Astrocyte (in vitro differentiated cells and primary cell): ENCODE measurements at places on chromosomes 7 and 10. TPM values are rescaled to one million over a fixed set of nuclear protein-coding genes. Genes with fewer than 3 reads are reported as not detected.

SYT15B gene
- total RNA-seq, result 1.5 and 1.7 TPM in 2 replicates

GRCh38 chr10:86446987-86447386 is 74.6 kb downstream of the WAPL start:
- DNase-seq, result no peak

- peak; percentile 45 for DNase-seq
These were observed 151.5 kb upstream of the FAM3C start for GRCh38 chr7:121547544-121548092.

TMEM176A gene
- 0.31 TPM in 1 of 2 replicates, not detected in the other for total RNA-seq

- DNase-seq, result no peak
These were observed 60.6 kb downstream of the PRF1 start for GRCh38 chr10:70541736-70542564.

CLRN3 gene
- total RNA-seq, result not detected in 2 replicates

- peak; percentile 12 for DNase-seq
These were observed 28.0 kb downstream of the RSU1 start for GRCh38 chr10:16789261-16789660.

ZNF736 gene
- total RNA-seq, result 3.7 and 4.4 TPM in 2 replicates

DNA sequence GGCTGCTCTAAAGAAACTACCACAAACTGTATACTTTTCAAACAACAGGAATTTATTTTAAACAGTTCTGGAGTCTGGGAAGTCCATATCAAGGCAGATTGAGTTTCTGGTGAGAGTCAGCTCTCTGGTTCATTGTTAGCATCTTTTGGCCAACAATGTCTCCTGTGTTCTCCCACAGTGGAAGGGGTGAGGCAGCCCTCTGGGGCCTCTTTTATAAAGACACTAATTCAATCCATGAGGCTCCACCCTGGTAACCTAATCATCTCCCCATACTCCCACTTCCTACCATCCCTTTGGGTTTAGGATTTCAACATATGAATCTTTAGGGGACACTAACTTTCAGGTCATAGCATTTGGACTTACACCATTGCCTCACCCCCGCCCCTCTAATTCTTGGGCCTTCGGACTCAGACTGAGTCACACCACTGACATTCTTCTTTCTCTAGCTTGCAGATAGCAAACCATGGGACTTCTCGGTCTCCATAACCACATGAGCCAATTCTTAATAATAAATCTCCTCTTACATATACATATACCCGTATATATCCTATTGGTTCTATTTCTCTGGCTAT is 64.3 kb upstream of the ANTXRL start:
- no peak for DNase-seq

DNA sequence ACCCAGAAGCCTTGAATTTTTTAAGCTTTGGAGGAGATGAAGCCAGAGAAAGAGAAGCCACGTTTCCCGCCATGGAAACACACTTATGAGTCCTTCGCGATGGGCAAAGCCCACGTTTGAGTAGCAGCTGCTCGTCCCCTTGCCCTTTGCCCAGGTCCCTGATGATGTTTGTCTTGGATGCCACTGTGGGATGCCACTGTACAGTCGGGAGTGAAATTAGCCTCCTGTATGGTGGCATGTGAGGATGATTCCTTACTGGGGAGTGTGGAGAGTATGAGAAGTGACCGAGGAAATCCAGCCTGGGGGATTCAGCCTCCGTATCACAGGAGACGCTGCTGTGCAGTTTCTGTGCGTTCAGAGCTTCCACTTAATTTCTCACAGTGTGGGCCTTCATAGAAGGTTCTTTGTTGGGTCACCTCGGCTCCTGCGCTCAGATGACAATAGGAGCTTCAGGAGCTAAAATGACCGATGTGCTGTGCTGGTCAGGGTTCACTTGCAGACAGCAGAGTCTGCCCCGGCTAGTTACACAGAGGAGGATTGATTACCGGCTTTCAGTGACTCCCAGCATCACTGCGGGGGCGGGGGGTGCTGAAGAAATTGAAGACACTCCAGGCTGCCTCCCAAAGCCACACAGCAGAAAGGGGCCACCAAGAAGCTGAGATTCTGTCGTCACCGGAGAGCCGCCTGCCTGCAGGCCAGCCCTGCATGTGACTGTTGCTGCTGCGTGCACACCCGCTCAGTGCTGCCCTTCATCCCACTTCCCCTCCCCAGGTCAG is 122.1 kb upstream of the SFMBT2 start:
- no peak for DNase-seq

DNA sequence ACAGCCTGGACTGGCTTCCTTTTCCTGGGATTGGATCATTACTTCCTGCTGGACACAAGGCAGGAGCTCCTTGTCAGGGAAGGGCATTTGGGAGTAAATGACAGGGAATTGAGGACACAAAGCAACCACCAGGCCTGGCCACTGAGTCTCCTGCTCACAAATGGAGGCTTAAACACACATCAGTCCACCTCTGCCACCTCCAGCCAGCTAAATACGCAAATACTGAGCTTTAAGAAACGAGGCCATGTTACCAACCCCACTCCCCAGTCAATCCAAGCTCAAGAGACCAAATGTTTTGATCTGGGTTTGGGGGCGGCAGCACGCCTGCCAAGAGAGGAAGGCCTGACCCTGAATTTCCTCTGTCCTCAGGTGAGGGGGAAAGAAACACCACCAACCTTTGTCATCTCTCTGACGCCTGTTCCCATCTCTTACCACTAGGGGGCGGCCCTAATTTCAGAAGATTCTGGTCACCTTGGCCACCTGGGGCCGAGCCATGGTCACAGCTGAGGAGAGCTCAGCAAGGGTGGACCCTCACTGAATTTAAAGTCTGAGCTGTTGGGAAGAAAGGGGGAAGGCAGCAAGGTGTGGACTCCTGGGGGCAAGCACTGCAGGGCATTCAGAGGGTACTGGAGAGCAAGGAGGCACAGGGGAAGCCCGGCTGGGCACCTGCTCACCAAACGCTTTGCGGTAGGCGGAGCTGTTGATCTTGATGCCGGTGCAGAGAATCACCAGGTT is 16.5 kb downstream of the AIFM2 start:
- no peak for DNase-seq

DNA sequence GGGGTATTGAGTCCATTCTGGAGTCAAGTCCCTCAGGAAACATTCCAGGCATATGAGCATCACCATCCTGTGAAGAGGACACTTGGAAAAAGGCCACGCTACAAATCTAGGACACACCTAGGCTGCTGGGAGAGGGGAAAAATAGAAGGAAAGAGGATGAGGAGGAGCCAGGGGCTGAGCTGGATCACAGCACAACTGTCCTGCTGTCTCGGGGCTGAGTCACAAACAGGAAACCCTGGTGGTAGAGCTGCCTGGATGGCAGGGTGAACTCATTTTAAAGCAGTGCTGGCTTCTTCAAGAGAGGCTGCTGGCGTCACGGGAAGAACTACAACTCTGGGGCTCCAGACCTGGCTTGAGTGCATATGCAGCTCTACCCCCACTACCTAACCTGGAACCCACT is 151.5 kb downstream of the RNF216 start:
- DNase-seq, result peak; percentile 64

DNA sequence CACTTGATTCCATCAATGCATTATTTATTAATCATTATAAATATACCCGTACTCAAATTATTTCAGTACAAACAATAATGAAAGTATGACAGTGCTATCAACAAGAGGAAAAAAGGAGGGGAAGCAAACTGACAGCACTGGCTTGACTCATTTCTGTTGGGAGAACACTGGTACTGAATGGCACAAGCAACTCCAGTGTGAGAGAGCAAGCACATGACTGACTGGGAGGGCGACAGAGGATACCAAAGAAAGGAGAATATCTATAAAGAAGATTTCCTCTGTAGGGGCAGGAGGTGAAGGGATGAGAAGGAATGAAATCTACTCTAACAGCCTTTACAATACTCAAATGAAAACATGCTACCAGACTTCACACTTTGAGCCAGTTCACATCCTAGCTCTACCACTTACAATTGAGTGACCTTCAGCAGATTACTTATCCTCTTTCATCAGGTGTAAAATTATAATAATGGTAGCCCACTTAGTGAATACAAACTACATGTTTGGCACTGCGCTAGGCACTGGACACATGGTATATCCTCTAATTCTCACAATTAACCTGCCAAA is 1.5 kb downstream of the USP54 start:
- DNase-seq, result peak; percentile 12

ZNF438 gene
- 2.2 and 2.4 TPM in 2 replicates for total RNA-seq

- no peak for DNase-seq
These were observed 72.3 kb upstream of the CACUL1 start for GRCh38 chr10:118827053-118827452.

GRID2IP gene
- total RNA-seq, result 0.07 and 0.09 TPM in 2 replicates

GRCh38 chr7:5229451-5230264 is 39.6 kb downstream of the WIPI2 start:
- DNase-seq, result no peak

AKR1D1 gene
- total RNA-seq, result not detected in 2 replicates

- no peak for DNase-seq
These were observed 506.5 kb downstream of the TCERG1L start for GRCh38 chr10:130804778-130805634.

DNA sequence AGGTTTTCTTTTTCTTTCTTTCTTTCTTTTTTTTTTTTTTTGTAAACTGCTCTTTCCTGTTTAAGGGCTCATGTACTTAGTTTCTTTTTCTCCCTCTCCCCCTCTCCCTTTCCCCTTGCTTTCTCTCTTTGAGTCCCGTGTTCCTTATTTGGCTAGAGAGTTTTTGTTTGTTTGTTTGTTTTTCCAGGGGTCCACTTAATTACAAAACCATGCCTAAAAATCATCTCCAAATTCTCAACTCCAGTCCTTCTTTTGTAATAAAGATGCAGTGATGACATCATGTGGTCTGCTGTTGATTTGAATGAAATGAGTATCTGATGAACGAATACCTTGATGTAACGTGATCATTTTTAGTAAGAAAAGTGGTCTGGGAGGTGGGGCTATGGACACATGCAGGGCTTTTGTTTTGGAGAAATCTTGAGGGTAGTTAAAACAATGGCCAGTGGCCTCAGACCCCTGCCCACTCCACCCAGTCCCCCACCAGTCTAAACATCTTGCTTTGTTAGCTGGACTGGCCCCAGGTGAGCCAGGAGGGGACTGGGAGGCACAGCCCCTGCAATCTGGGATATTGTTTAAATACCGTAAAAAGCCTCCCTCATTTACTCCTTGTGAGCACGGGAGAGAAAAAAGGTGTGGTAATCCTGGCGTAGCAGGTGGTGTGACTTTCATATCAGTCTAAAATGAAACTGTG is 165.7 kb downstream of the LRMDA start:
- no peak for DNase-seq

SLC25A40 gene
- 6.3 and 9.1 TPM in 2 replicates for total RNA-seq

ZNF117 gene
- 6.7 and 10.2 TPM in 2 replicates for total RNA-seq

GRID1 gene
- 0.48 and 0.75 TPM in 2 replicates for total RNA-seq

PLPP4 gene
- total RNA-seq, result 44.1 and 45.1 TPM in 2 replicates

- no peak for DNase-seq
These were observed 51.3 kb downstream of the PWWP2B start for GRCh38 chr10:132448248-132448731.

GRCh38 chr10:75049316-75050148 is 61.9 kb upstream of the SAMD8 start:
- DNase-seq, result no peak

DNA sequence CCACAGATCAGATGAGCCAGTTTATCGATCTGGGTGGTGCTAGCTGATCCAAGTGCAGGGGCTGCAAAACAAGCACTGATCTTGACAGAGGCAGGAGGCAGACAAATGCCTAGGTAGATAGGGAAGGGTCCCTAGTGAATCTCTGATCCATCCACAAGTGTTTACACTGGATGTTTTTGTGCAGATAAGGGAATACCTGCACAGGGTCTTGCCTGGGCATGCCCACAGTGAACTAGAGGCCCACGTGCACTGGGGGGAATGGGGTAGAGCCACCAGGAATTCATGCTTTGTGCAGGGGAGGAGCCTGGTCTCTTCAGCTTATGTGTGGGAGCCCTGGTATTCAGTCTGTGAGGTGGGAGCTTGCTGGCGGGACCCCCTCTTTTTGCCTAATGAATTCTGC is 50.3 kb downstream of the SDHAF3 start:
- no peak for DNase-seq

DNA sequence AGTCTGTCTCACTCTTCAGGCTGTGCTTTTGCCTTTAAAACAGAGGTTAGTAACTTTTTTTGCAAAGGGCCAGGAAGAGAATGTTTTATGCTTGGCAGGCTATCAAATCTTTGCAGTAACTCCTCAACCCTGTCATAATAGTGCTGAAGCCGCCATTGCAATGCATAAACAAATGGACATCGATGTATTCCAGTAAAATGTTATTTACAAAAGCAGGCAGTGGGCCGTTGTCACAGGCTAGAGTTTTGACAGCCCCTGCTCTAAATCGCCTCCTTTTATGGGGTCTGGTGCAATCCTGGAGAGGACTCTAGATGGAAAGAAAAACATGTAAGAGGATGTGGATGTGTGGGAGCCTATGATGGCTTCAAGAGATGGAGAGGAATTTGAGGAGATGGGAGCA is 568.3 kb downstream of the TYW1 start:
- no peak for DNase-seq

- DNase-seq, result no peak
These were observed 349 bp upstream of the GNG11 start for GRCh38 chr7:93921186-93921585.

DNA sequence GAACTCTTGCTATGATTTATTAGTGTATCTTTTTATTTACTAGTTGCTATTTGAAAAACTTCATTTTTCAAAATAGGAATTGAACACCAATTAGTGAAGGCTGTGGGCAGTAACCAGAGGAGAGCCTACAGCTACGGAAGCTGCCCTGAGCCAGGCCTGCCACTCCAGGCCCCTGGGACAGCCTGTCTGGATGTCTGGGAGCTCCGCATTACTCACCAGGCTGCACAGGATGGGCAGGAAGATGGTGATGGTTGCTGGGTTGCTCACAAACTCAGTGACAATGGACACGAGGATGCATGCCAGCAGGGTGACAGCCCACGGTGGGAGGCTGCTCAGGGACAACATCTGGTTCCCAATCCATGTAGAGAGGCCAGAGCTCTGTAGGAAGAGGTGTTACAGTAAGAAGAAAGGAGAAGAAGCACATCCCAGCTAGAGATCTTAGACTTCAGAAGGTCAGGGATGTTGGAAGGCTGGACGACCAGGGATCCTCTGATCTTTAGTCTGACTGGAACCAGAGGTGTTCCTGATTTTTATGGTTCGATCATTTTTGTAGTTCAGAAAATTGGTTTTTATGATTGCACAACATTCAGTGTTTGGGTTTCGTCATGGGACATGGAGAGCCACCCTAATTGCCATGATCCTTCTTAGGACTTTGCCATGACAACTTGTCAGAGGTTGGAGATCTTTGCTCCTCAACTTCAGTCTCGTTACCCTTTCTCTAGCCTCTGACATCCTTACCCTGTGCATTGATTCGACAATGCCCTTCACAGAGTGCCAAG is 23.2 kb downstream of the STMP1 start:
- DNase-seq, result peak; percentile 31

CNOT4 gene
- total RNA-seq, result 22.1 and 24.9 TPM in 2 replicates

DNA sequence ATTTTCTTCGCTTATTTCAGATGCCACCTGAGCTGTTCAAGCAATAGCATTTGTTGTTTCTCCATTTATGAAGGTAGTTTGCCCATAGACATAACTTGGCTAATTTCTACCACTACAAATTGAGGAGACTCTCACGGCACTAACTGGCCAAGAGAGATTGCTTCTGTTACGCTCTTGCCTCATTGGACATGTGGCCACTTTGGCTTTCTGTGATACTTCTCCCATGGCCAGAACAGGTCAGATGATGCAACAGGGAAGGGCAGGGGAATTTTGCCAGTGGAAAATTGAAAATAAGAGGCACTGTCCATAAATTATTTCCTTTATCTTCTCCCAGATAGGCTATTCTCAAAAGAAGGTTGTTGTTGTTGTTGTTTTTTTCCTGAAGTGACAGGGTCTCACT is 1633.3 kb upstream of the LRRTM3 start:
- DNase-seq, result no peak

ASB15 gene
- total RNA-seq, result not detected in 2 replicates

- no peak for DNase-seq
These were observed 128.1 kb upstream of the LRRN3 start for GRCh38 chr7:110962826-110963225.

- no peak for DNase-seq
These were observed 23.2 kb downstream of the LYZL2 start for GRCh38 chr10:30606313-30606712.
